ENCODE measurements at places on chromosomes 2 and 18. TPM values are rescaled to one million over a fixed set of nuclear protein-coding genes. Genes with fewer than 3 reads are reported as not detected.

DNA sequence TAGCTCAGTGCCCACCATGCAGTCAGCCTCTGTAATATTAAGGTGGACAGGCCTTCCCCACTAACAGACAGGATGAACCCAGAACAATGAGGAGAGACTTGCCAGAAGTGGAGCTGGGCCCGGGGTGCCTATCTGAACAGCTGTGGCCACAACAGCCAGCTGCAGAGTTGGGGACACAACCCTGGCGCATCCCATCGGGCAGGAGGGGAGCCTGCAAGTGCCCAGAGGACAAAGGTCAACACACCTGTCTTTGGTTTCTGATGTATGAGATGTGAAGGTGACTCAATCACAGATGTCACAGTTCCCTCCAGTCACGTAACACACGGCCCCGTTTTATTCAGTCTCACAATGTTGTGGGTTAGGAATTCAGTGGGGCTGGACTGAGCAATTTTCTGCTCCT lies 48.2 kb upstream of the TAF1B start:
- DNase-seq = no peak

Gene ICA1L
- 2.4 TPM for total RNA-seq

DNA sequence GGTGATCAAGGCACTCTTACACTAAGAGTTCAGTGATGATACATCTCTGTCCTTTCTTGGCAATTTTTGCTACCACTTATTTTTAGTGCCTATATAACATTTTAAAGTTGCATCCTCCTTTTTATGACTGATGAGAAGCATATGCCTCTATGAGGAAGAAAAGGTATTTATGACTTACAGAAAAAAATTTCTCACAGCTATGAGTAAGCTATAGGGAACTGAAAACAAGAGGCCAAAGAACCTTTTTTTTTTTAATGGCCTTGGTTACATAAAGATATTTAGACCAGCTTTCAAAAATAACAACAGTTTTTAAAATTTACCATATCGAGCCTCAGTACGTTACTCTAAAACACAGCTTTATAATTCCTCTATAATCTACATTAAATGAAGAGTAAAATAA lies 21.3 kb downstream of the MBD5 start:
- DNase-seq = no peak

Gene DYSF
- 0.34 TPM for total RNA-seq

DNA sequence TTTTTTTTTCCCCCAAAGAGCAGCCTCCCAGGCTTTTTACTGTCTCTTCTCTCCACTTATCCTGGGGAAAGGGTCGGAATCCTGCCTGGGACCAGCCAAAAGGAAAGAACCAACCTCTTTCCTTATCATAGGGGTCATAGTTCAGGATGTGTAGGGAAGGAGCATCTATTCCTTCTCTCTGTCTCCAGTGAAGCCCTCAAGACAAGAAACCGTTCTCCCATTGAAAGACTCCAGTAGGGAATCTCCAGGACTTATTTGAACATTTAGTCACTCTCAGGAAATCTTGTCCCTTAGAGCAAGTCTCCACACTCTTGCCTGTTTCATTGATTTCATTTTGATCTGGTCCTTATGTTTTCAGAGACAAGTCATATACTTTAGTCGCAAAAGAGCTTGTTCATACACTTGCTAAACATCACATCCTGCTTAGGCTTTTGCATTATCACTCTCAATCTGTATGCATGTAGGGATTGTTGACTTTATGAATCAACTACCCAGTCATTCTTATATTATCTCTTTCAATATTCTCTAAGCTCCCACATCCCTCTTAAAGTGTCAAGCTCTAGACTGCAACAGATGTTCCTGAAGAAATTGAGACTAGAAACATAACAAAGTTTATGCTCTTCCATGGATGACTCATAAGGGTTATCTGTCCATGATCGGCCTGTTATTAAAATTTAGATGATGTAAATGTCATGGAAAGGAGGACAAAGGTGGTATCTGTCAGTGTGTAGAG lies 116.2 kb upstream of the ST6GAL2 start:
- no peak for DNase-seq

- DNase-seq = no peak
Observed at GRCh38 chr2:212015588-212015987, 523.0 kb downstream of the ERBB4 start.

Gene RNF138
- total RNA-seq = 104 TPM

Gene FAHD2B
- total RNA-seq = 16.9 TPM

DNA sequence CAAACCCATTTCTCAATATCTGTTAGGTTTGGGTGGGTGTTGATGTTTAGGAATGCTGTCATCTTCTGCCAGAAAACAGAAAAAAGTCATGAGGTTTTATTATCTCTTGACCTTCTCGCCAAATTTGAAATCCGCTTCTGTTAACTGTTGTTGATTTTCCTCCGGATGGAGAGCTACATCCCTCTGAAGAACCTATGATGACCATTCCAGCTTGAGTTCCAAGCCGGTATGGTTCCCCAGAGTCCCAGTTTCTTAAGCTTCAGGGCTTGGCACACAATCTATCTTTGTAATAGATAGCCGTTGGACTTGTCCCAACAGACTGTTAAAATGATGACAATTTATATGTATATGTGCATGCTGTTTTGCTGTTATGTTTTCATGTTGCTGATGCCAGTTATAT lies 1201.0 kb downstream of the LRP1B start:
- DNase-seq = no peak

Gene HK2
- 11.3 TPM for total RNA-seq

DNA sequence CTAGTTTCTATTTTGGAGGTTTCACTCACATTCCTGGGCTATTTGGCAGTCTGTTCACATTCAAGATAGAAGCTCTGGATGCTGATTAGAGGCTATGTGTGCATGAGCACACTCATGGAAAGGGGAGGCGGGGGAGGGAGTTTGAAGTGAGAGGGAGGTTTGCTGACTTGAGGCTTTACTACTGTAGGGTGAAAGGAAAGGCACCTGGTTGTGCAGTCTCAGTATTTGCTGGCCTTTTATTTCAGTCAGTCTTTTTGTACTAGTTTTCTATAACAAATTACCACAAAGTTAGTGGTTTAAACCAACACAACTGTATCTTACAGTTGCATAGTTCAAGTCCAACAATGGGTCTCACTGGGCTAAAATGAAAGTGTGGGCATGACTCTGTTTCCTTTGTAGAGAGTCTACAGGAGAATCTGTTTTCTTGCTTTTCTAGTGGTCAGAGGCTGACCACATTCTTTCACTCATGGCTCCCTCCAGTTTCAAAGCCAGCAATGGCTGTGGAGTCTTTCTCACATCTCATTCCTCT lies 47.7 kb upstream of the NR4A2 start:
- no peak for DNase-seq

DNA sequence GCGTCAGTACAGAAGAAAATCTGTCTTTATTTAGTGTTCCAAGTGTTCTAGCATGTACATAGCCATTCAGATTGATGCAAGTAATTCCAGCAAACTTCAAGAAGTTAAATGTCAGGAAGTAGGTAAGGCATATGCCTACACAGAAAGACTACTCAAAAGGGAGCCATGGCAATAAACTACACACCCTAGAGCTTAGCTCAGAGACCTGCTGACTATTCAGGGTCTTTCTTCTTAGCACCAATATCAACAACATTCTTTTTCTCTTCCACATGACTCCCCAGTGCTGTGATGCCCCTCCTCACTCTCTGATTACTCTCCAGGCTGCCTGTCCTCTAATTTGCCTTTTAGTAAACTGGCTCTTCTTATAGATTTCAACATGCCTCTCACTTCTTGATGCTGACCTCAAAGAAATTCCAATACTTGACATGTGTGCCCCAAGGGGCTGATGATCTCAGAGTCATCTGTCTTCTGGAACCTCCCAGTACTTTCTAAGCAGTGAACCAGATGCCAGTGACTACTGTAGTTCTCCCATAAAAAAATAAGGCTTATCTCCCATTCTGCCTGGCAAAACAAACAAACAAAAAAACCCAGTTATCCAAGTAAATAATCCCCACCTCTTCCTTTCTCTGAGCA lies 909.2 kb upstream of the FANCL start:
- DNase-seq = no peak

DNA sequence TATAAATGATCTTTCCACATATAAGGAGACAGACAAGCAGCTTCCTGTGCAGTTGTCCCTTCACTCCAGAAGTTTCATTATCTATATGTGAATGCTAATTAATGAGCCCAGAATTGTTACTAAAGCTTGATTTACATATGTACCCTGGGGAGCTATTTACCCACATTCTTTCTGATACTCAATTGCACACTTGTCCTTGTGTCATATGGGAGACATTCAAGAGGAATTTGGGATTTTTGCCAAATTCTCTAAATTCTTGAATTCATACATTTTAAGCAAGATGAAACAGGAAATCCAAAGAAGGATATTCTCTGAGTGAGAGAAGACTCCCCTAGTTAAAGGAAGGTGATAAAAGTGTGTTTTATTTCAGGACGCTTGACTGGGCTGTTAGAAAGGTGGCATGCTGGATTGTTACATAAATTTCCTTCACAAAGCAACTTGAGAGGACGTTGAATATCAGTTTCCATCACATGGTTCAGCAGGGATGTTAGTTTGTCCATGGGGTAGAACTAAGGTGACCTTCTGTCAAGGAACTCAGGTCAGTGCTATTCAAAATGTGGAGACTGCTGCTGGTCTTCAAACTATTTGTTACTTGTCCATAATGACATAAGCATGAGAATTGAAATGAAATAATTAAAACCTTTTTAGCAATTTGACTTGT lies 368.2 kb downstream of the IRS1 start:
- no peak for DNase-seq

GRCh38 chr18:55856229-55856628 lies 268.2 kb upstream of the TCF4 start:
- no peak for DNase-seq

DNA sequence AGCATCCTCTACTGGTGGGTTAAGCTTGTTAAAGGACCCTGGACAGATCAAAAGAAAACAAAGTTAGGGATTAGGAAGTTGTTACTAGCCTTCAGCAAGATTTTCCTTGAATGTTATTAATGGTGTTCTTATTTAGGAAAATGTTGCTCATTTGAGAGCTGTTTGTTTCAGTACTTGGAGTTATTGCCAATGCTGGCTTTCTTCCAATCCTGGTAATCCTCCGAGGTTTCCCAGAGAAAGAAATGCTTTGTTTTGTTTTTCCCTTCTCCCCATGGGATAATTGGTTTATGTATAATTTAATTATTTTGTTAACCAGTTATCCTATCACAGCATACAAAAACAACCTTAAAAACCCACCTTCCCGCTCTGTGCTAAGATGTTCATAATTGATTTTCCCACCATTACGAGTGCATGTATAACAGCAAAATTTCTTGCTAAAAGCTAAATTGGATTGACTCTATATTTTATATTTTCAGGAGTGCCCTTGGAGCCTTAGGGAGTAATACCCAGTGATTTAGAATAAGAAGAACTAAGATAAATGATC lies 79.8 kb downstream of the MGAT5 start:
- no peak for DNase-seq

DNA sequence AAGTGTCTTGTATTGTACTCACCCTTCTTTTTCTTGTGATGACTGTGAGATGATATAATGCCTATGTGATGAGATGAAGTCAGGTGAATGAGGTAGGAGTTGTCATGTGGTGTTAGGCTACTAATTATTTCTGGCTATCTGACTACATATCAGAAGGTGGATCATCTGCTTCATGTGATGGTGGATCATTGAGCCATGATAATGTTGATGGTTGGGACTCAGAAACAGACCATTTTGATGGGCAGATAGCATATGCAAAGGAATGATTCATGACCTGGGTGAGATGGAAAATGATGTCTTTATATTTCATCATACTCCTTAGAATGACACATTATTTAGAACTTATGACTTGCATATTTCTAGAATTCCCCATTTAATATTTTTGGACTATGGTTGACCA lies 19.5 kb downstream of the ANKRD30B start:
- no peak for DNase-seq

DNA sequence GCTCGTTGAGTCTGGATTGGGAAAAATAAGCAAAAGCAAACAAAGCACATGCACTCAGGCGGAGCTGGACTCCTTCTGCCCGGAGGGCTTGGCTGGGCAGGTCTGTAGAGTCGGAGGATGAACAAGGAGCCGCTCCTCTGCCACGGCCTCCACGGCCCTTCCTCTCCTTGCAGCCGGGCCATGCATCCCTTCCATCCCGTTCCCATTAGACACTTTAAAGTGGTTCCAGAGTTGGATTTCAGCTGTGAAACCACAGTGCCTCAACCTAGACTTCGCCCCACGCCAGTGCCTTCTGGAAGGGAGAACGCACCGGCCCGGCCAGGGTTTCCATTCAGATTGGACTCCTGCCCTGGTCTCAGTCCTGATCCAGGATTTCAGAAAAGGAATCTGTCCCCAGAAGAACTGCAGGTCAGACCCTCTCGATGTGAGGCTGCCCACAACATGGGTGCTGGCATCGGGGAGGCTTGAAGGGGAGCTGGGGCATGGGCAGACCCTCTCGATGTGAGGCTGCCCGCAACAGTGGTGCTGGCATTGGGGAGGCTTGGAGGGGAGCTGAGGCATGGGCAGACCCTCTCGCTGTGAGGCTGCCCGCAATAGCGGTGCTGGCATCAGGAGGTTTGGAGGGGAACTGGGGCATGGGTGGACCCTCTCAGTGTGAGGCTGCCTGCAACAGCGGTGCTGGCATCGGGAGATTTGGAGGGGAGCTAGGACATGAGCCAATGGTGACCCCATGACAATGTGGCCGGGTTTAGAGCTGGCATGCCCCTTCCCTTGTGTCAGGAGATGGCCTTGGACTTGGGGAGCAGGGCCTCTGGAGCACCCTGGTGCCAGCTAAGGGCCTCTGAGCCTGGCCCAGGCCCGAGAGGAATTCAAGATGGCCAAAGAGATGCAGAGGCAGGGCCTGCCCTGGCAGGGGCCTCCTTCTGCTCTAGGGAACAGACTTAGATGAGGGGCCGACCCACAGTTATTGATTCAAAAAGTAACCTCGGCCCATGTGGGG lies 304.5 kb downstream of the NDUFA10 start:
- no peak for DNase-seq

Gene EHD3
- 23.5 TPM for total RNA-seq

GRCh38 chr2:210795506-210795905 lies 239.1 kb downstream of the CPS1 start:
- DNase-seq = no peak

- no peak for DNase-seq
Observed at GRCh38 chr2:19746137-19746600, 155.6 kb downstream of the TTC32 start.

DNA sequence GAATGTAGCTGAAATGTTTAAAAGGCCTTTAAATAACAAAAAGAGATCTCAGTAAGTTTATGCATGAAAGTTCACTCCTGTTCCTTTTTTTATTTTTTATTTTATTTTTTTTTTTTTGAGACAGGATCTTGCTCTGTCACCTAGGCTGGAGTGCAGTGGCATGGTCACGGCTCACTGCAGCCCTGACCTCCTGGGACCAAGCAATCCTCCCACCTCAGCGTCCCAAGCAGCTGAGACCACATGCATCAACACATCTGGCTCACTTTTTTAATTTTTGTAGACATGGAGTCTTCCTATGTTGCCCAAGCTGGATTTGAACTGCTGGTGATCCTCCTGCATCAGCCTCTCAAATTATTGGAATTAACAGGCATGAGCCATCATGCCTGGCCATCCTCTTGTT lies 84.3 kb downstream of the KANSL1L start:
- no peak for DNase-seq

Measured in T-helper 17 cell (primary cell).